ENCODE measurements at places on chromosomes 12 and 14.

- DNase-seq: peak; percentile 26
Observed at GRCh38 chr14:89378119-89378518, 38.9 kb downstream of the FOXN3 start.

DNA sequence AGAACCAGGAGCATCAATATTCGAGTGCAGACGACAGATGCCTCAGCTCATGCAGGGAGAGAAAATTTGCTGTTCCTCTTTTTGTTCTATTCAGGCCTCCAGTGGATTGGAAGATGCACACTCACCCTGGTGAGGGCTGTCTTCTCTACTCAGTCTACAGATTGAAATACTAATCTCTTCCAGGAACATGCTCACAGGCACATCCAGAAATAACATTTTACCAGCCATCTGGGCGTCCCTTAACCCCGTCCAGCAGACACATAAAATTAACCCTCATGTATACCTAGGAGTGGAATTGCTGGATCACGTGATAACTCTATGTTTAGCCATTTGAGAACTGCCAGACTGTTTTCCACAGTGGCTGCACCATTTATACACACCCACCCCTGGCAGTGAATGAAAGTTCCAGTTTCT, 4.5 kb upstream of the OAS2 start:
- no peak for DNase-seq

- DNase-seq: no peak
Observed at GRCh38 chr12:121333747-121334146, 18.5 kb downstream of the ANAPC5 start.

- DNase-seq: no peak
Observed at GRCh38 chr14:94663965-94664704, 51.9 kb downstream of the SERPINA3 start.

DNA sequence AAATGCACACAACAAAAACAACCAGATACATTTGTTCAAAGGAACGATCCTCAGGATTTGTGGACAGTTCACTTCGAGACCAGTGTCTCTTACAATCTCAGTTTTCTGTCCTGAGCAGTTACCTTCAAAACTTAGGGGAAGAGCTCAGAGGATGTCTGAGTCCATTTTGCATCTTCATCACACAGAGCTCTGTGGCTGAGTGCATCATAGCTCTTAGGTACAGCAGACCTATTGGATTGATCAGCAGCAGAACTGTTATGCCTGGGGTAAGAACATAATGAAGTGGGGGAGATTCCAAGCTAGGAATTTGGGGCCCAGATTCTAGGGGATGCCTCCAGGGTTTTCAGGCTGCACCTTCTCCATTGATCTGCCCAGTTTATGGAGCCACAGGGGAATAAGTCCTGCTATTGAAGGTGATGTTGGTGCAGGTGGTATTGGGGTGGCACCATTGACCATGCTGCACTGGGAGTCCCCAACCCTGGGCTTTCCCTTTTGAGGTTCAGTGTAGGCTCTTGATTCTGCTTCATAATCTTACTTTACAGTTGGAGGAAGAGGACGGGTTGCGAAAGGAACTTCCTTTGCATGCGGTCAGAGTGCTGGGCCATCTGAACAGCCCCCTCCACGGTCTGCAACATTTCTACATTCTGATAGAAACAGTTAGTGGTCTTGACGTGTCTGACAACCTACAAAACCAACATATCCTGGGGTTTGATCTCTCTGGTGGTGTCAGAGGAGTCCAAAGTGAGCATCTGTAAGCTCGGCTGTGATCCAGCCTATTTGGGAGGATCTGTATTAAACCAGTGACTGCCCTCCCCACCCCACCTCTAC, 112.8 kb downstream of the CHST11 start:
- no peak for DNase-seq

GRCh38 chr14:32509632-32510187, 180.6 kb downstream of the AKAP6 start:
- no peak for DNase-seq

DNA sequence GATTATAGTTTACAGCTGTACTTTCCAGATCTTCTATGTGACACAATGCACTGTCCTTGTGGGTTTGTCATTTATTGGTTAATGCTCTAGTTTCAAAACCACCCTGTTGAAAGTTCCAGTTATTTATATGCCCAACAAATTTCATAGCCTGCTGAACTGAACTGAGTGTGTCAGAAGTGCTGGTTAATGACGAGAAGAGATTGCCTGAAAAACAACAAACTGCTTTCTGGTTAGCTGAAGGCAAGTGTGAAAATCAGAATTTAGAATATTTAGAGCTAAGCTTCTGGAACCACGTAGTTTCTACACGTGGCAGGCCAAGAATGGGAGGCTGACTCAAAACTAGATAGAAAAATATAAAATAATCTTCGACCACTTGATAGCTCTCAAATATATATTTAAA, 19.1 kb upstream of the RIN3 start:
- DNase-seq: no peak

GRCh38 chr12:123494124-123494851, 36.3 kb downstream of the SNRNP35 start:
- DNase-seq: no peak

Measured in stimulated activated CD4-positive, alpha-beta T cell treated with anti-CD3 and anti-CD28 coated beads, Interleukin-4, amount 100 ng/mL, for 48 hours (primary cell).